ENCODE measurements at places on chromosomes 2 and 18. TPM values are rescaled to one million over a fixed set of nuclear protein-coding genes. Genes with fewer than 3 reads are reported as not detected.

GRCh38 chr2:217866457-217866856 lies 136.3 kb downstream of the TNS1 start:
- no peak for DNase-seq

- no peak for DNase-seq
Observed at GRCh38 chr2:114688241-114688640, 245.8 kb downstream of the DPP10 start.

- no peak for DNase-seq
Observed at GRCh38 chr18:80167931-80168330, 58.9 kb downstream of the ADNP2 start.

DNA sequence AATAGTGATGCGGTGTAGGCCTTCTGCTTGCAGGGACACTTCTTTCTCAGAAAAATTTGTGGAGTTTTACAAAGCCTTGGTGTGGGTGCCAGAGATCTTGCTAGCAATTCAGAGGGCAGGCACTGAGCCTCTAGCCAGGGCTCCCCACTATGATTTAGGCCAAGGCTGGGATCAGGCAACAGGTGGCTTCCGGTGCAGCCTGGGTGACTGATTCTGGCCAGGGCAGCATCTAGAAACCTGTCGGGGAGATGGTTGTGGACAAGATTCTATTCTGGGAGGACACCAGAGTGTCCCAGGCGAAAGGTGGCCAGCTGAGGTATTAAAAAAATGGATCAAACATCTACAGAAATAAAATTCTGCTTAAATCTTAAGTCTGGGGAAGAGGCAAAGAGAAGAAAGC lies 21.5 kb upstream of the TNP1 start:
- DNase-seq, result no peak

- no peak for DNase-seq
Observed at GRCh38 chr2:45207101-45207500, 197.8 kb upstream of the SIX2 start.

GRCh38 chr2:58215429-58215828 lies 25.7 kb downstream of the FANCL start:
- DNase-seq, result no peak

- no peak for DNase-seq
Observed at GRCh38 chr2:216352653-216353270, 19.5 kb downstream of the MARCHF4 start.

GRCh38 chr2:62334440-62335058 lies 138.6 kb downstream of the B3GNT2 start:
- no peak for DNase-seq

DNA sequence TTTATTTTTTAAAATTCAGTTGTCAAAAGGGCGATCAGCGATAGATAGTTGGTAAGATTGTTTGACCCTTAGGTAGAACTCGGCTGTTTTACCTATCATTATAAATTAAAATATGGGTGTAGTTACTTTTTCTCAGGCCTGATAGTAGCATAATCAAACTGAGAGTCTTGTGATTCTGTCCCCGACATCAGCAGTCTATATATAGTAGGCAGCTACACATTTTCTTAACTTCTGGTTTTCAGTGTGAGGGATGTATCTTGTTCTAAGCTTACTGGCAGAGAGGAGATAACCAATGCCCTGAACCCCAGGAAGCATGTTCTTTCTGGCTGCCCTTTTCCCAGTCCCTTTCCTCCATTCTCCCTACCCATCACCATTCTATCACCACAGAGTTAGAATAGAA lies 56.6 kb downstream of the XRCC5 start:
- no peak for DNase-seq

DNA sequence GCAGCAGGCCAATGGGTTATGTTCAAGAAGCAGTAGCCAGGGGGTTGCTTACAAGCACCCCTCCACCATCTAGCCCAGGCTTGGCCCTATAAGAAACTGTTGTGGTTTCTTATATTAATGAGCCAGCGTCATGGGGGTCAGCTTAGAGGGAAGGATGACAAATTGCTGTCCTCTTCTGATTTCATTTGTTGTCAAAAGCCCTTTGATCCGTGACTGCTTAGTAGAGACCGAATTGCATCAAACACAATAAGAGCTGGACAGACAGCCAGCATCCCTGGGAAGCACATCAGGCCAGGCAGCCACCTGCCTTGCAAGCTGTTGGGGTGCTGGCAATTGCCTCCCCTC lies 206.6 kb upstream of the SETBP1 start:
- DNase-seq, result no peak

DNA sequence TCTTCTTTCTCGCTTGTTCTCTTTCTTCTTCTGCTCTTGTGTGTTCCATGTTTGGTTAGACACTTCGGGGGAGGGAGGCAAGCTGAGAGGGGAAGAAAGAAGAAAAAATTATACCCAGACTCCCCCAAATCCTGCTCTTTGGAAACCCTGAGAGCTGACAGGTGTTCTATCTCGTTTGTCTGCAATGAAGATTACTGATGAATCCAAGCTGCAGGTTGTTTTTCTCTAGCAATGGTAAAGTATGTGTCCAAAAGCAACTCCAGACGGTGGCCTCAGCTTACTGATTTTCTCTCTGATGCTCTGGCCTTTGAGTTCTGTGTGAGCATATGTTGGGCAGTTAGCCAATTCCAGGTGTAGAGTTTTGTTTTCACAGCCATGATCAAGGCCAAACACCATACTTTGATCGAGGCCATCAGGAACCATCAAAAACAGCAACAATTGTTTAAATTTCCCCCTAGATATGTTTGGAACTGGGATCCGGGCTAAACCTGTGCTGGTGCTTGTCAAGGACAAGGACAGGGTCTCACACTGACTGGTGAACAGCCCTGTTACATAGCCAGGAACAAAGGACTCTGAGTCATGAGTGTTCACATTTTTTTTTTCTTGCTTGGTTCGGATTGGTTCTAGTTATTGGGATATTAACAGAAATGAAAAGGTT lies 142.0 kb downstream of the PRKCE start:
- no peak for DNase-seq

GRCh38 chr2:46540496-46541331 lies 61.3 kb downstream of the TMEM247 start:
- no peak for DNase-seq

GRCh38 chr2:238512247-238512867 lies 85.6 kb downstream of the ASB1 start:
- no peak for DNase-seq

DNA sequence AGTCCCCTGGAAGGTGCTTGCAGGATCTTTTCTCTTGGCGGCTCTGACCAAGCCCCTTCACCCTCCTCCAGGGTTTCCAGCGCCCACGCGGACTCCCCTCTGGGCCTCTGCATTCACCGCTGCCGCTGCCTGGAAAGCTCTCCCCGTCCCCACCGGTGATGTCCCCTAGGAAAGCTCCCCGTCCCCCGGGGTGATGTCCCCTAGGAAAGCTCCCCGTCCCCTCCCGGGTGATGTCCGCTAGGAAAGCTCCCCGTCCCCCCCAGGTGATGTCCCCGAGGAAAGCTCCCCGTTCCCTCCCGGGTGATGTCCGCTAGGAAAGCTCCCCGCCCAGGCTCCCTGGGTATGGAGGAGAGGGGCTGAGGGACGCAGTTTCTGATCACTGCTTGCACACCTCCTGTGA lies 27.9 kb downstream of the ZAP70 start:
- no peak for DNase-seq

DNA sequence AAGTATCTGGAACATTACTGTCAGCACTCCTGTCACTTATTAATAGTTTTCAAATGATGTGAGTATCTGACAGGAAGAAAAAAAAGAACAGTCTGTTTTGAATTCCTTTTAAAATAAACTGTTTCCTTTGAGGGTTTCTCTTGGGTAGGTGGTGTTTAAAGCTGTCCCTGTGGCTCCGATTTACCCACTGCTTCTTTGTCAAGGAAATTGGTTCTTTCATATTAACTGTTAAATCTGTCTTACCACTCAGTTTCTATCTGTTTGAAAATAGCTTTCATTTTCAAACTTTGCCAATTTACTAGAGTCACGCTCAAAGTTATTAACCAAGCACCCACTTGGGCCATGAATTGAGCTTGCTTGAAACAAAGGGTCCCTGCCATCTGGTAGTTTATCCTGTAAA lies 614.6 kb upstream of the NXPH2 start:
- no peak for DNase-seq

DNA sequence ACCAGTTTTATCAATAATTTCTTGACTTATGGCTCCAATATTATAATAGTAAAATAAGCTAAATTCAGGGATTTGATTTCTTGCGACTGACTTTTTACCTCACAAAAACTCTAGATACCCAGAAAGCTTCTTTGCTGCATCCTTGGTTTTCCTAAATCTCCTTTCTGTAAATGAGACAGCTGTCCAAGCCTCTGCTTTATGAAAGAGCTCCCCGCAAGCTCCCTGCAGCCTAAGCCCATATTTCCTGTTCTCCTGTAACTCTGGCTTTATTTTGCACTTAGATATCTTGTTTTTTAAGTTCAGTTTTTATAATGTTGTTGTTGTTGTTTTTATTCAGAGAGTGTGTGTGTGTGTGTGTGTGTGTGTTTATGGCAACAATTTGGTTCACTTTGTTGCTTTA lies 361.7 kb upstream of the PKDCC start:
- DNase-seq, result no peak

GRCh38 chr18:46677611-46678010 lies 20.6 kb upstream of the LOXHD1 start:
- no peak for DNase-seq

The SERPINB10 gene
- polyA plus RNA-seq, result not detected

The CHRND gene
- not detected for polyA plus RNA-seq

The SERPINB7 gene
- 23.1 TPM for polyA plus RNA-seq

The AMER3 gene
- polyA plus RNA-seq, result not detected

The OR6B2 gene
- not detected for polyA plus RNA-seq

The LAPTM4A gene
- polyA plus RNA-seq, result 1,416 TPM

The AKAIN1 gene
- polyA plus RNA-seq, result not detected

Data from AG04450 (cell line).